Heart right ventricle (tissue), 16 donors: ENCODE measurements at places on chromosomes 3 and 15. TPM values are rescaled to one million over a fixed set of nuclear protein-coding genes. Genes with fewer than 3 reads are reported as not detected.

The GOLGA8S gene
- 0.88 TPM for total RNA-seq

The DUT gene
- 88.4 TPM for total RNA-seq

The HES1 gene
- 34.3 TPM for total RNA-seq

The OR4F15 gene
- total RNA-seq, result not detected

The TOMM70 gene
- 52.7 TPM for total RNA-seq

The UNC13C gene
- total RNA-seq, result not detected

The REC114 gene
- total RNA-seq, result not detected

- H3K4me1 ChIP-seq, result peaks cover 78% of the 10 kb centered on the region
- H3K27me3 ChIP-seq, result no peaks in the 10 kb centered on the region
- peaks cover 23% of the 10 kb centered on the region for H3K36me3 ChIP-seq
- DNase-seq, result peak; percentile 89
- peak overlapping the region; percentile 12 for H3K4me3 ChIP-seq
- H3K27ac ChIP-seq, result peak overlapping the region; percentile 97
These were observed 9.7 kb downstream of the STOML1 start for GRCh38 chr15:73982222-73982962.

GRCh38 chr3:50453907-50454306 is 49.5 kb downstream of the CACNA2D2 start:
- H3K4me3 ChIP-seq, result no peak overlapping the region
- H3K27me3 ChIP-seq, result no peaks in the 10 kb centered on the region
- H3K36me3 ChIP-seq, result no peaks in the 10 kb centered on the region
- H3K27ac ChIP-seq, result no peak overlapping the region
- H3K4me1 ChIP-seq, result no peaks in the 10 kb centered on the region
- DNase-seq, result no peak

DNA sequence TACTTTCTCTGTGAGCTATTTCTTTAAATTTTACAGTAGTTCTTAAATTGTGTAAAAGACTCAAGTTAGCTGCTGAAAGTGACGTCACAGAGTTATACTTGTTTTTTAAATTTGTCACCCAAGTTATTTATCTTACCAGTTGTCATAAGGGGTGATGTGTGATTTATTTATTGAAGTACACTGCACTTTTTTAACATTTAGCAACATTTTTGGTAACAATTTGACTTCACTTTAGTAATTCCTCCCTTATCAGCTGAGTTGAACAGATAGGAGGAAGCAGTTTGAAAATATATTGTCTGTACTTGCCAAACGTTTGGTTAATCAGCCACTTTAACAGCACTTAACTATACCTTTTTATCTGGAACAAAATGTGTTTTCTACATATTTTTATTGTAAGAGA is 3.8 kb downstream of the STT3B start:
- H3K36me3 ChIP-seq, result no peaks in the 10 kb centered on the region
- no peaks in the 10 kb centered on the region for H3K27me3 ChIP-seq
- no peak overlapping the region for H3K27ac ChIP-seq
- H3K4me1 ChIP-seq, result peaks cover 73% of the 10 kb centered on the region
- H3K4me3 ChIP-seq, result no peak overlapping the region

DNA sequence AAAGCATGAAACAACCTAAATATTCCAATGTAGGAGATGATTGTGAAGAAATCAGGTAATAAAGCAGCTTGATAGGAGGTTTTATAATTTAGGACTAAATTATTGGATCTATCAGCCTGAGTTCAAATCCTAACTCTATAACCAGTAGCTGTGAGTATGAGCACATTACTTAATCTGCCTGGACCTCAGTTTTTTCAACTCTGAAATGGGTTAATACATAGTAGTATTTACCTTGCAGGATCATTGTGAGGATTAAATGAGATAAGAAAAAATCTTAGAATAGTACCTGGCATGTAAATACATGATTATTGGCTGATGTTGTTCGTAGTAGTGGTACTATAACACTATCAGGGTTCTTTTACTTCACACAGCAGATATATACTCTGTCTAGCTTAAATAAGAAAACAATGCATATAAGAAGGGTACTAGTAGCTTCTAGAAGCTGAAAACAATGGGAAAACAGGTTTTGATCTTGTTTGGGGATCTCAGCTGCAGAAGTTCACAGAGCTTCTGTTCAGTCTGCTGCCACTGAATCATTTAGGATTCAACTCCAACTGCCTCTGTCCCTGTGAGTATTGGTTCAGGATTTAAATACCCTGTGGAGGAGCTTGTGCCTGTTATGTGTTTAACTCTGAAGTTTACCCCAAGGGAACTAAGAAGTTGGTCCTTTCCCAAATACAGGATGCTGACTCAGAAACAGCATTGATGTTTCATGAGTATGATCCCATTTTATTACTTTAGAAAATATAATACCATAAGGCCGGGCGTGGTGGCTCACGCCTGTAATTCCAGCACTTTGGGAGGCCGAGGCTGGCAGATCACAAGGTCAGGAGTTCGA is 34.2 kb downstream of the KAT2B start:
- no peak overlapping the region for H3K4me3 ChIP-seq
- peaks cover 9% of the 10 kb centered on the region for H3K36me3 ChIP-seq
- peaks cover 31% of the 10 kb centered on the region for H3K4me1 ChIP-seq
- no peak overlapping the region for H3K27ac ChIP-seq
